ENCODE measurements at places on chromosomes 6 and 20.

- no peak for DNase-seq
Observed at GRCh38 chr20:57316795-57317201, 12.8 kb upstream of the SPO11 start.

- DNase-seq, result no peak
Observed at GRCh38 chr20:34736106-34736735, 32.1 kb downstream of the TP53INP2 start.

DNA sequence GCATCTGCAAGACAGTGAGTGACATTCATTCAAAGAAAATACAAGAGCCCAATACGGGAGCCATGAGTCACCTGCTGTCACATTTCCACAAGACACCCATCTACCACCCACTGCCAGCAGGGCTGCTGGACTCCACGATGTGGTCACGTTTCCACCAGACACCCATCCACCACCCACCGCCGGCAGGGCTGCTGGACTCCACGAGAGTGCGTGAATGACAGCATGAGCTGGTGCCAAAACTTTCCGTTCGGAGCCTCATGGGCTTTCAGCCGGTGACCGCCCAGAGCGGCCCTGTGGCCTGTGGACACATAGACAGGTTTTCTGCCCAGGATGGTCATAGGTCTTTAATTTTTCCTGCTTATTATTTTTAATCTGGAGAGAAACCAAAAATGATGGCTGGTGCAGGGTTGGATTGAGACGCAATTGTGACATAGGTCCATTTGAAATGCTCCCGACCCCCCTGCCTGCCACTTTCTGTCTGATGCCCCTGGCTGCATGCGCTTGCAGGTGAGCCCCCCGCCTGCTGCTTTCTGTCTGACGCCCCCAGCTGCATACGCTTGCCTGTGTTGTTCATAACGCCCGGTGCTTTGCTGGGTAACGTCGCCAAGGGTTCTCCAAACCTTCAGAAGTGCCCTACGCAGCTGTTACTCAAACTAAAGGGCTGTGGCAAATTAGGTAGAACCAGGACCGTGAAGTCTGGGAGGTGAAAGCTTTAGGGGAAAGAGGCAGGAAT is 59.1 kb upstream of the SMOC2 start:
- no peak for DNase-seq

DNA sequence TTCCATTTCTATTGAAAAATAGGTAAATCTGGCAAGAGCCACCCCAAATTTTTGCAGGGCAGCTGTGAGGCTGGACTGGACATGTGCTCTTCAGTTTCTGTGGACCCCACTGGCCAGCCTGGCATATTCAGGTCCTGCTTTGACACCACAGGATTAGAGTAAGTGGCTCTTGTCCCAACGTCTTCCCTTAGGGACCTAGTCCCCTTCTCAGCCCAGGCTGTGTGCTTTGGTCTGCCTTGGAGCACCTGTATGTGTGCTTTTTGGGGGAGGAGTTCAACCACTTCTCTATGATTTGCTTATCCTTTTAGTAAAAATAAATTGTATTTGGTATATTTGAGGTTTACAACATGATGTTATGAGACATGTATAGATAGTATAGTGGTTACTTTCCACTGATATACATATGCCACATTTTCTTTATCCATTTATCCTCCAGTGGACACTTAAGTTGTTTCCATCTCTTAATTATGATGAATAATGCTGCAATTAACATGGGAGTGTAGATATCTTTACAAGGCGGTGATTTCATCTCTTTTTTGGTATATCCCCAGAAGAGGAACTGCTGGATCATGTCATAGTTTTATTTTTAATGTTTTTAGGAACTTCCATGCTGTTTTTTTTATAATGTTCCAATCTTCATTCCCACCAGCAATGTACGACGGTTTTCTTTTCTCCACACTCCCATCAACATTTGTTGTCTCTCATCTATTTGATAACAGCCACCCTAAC is 167.8 kb upstream of the UST start:
- no peak for DNase-seq

DNA sequence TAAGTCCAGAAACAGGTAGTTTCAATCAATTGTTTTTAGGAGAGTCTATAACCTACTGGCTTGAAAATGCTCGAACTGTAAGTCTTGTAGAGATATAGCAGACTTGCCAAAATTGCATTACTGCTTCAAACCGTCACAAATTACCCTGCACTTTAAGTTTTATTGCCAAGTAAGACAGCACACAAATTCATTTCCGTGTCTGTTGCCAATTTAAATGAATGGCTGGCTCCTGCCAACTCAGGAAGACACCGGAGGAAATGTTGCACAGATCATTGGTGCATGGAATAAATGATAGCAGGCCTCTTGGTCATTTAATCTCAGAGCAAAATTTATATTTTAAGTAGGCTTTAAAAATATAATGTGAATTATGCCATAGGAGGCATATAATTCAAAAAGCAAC is 438.1 kb downstream of the HACE1 start:
- no peak for DNase-seq

- no peak for DNase-seq
Observed at GRCh38 chr6:103002282-103002681, 1608.8 kb downstream of the GRIK2 start.

DNA sequence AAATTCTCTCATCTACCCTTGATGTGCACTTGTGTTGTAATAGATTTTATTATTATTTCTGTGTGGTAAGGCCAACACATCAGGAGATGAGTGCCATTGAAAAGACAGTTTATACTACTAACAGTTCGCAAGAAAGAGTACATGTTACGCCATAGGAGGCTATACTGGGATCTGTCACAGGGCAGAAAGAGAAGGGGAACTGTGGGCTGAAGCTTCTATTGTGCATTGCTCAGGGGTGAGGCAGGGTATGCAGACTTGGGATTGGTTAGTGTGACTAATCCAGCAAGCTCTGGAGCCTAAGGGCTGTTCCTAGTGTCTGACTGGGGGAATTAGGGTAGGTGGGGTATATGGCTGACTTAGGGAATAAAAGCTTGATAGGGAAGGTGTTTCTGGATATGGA is 50.9 kb downstream of the GPR63 start:
- DNase-seq, result no peak

GRCh38 chr20:37956107-37956585 is 53.2 kb downstream of the VSTM2L start:
- no peak for DNase-seq

DNA sequence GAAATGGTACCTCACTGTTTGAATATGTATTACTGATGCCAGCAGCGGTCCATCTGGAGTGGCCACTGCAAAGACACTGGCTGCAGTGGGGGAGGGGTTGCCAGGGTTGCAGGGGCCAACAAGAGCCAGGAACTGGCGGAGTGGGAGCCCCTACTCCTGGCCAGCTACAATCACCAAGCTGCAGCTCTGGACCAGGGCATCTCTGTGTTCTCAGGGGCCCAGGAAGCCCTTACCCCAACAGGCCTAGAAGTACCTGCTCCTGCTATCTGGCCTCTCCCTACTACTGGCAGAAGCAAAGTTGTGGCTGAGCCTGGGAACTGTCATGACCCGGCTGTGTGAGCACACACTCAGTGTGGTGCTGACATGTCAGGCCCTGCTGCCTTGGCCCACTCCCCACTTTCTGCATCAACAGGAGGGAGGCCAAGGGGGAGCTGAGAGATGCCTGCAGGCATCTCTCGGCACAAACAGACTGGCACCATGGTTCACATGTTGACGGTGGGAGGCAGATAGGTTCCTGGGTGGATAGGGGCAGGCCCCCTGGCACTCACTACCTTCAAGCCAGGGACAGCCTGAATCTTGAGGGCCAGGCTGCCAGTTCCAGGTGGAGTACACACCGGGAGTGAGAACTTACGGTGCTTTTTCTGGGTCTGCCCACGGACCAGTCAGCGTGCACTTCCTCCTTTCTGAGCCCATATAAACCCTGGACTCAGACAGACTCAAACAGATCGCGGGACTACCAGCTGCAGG is 1188.0 kb downstream of the GRIK2 start:
- no peak for DNase-seq

GRCh38 chr6:31815025-31815838 is at the start of the genes HSPA1A and HSPA1L:
Gene HSPA1A (plus strand): TSS chr6:31815543. CDS start chr6:31815757, 214 bp downstream.
Gene HSPA1L (minus strand): TSS chr6:31815283. CDS start chr6:31811972, 3,311 bp downstream.
- DNase-seq, result peak; percentile 21

DNA sequence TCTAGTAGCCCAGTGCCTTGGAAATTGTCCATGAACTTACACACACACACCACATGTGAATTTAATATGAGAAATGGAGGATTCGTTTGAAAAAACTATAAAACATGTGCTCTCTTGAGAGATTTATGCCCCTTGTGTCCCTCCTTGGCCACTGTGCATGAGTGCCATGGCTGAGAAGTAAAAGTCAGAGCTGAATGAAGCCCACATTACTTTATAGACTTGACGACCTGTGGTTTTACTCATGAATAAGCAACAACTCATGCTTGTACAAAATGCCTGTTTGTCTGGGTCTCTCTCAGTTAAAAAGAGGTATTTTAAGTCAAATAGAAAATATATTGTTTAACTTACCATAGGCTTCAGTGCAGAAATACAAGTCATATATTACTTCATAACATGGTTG is 102.7 kb downstream of the KCNQ5 start:
- no peak for DNase-seq

DNA sequence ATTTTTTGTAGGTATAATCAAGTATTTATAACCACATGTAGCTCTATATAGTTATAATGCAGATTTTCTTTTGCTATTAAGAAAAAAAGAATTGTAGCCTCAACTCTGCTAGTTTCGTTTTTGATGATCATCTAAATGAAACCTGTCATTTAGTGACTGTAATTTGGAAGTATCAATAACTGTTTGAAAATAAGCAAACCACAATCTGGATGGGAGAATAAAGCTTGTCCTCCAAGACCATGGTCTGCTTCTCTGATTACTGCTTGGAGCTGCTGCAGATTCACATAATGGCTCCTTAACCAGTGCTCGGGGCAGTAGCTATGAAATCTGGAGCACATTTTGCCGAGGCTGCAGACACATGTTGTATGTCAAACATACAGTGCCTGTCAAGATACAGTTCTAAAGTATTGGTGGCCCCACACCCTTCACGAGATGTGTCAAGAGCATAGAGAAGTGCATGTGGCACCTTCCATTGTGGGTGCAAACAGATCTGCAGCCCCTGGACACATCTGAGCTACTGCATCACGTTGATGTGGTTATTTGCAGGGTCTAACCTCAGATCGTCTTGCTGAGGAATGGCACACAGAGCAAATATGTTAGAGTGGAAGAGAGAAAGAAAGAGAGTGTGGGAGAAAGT is 255.7 kb upstream of the SUPT3H start:
- no peak for DNase-seq

- DNase-seq, result no peak
Observed at GRCh38 chr6:56288347-56288746, 41.0 kb upstream of the COL21A1 start.

GRCh38 chr20:56359212-56360132 is 698 bp downstream of the FAM210B start:
- DNase-seq, result peak; percentile 52

- DNase-seq, result no peak
Observed at GRCh38 chr20:47642118-47642517, 140.4 kb downstream of the NCOA3 start.

DNA sequence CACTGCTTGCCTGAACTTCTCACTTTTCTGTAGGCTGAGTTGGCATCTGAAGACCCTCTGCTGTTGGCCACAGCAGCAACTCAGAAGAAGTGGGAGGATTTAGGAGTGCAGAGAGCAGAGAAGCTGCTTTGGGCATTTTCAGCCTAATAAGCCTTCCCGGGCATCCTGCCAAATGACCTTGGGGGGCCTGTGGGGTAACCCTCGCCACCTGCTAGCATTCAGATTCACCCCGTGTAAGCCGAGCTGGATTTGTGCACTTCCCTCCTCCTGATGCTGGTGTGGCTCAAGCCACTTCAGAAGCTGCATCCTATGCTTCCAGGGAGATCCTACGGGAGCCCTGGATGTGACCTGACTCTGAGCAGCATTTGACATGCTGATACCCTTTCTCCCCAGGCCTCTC is 114.8 kb downstream of the LRFN2 start:
- DNase-seq, result peak; percentile 79

- peak; percentile 33 for DNase-seq
Observed at GRCh38 chr6:129233458-129234134, 350.7 kb downstream of the LAMA2 start.

GRCh38 chr6:42177514-42178364 is 4.6 kb downstream of the GUCA1A start:
- no peak for DNase-seq

- no peak for DNase-seq
Observed at GRCh38 chr20:15682690-15683089, 890.6 kb downstream of the KIF16B start.

DNA sequence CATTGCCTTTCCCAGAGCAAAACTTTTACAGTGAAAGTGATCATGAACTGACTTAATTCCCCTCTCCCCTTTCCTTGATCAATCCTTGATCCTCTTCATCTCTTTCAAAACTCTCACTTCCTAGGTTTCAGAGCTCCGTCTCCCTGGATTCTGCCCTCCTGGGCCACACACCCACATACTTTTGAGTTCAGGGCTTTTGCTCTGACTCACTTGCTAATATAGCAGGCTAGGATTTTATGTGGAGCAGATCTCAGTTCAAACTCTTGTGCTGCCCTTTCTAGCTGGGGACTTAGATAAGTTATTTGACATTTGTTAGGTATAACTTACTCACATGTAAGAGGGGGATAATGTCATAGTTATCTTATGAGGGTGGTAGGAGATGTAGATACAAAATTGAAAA is 109.1 kb upstream of the MLIP start:
- no peak for DNase-seq

GRCh38 chr20:10705801-10706459 is 32.1 kb upstream of the JAG1 start:
- DNase-seq, result no peak

DNA sequence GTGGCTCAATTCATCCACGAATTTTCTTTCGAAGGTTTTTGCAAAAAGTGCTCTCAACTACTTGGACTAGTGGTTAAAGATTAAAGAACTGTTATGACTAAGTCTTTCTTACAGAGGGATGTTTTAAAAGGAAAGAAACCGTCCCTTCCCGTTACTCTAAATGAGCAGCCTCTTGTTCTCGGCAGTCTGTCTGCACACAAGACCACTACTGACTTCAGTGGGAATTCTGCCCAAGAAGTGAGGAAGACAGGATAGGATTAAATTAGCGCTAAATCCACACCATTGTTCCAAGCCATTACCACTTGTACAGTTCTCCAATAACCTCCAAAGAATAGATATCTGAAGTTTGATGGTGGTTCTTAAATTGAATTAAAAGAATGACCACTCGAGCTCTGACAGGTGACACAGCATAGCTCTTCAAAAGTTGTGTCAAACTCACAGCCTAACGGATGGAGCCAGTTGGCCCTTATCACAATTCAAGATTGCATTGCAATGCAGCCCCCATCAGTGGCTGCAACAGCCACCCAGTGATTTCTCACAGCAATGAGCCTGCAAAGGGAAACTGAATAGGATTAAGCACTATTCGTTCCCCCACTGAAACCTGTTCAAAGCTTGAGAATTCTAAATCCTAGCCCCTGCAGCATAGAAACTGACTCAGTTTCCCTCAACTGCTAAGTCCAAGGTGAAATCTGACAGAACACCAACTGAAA is 1.8 kb downstream of the EPB41L2 start:
- DNase-seq, result no peak

GRCh38 chr6:158654960-158655489 is 5.2 kb downstream of the SYTL3 start:
- no peak for DNase-seq
